ENCODE measurements at places on chromosomes 6 and 20.

DNA sequence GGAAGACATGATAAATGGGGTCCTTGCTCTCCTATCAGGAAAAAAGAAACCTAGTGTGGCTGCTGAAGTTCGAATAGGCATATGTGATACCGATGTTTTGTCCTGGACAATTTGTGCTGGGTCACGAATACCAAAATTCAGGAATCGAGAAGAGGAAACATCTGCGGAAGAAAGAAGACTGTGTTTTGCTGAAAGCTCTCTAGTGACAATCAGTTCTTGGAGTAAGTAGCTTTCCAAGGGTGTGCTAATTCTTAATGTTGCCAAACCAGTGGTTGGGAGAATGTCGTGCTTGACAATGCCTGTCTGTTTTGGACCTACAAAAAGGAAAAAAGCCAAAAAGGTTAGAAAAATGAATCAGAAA, 956.1 kb downstream of the PHF3 start:
- no peak for DNase-seq

GRCh38 chr20:14801591-14802325, 464.3 kb upstream of the FLRT3 start:
- no peak for DNase-seq

- no peak for DNase-seq
Observed at GRCh38 chr20:45949542-45950329, 15.3 kb downstream of the PCIF1 start.

- DNase-seq, result no peak
Observed at GRCh38 chr6:166864333-166864732, 92.0 kb downstream of the RNASET2 start.

DNA sequence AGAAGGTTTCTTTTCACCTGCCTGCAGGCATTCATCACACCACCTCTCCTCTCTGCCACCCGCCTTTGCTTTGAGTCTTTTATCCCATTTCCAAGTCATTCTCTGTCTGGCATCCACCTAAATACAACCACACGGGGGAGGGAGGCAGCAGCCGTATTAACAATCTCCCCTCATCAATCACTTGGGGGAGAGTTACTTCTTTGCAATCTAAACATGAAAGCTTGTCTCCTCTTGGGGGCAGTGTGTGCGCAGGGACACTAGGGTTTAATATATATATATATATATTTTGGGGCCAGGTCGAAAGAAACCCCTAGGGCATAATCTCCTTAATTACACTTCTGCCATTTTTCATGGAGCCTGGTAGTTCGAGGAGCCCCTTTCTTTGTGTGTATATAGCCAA, 214.5 kb downstream of the TSHZ2 start:
- DNase-seq, result no peak

DNA sequence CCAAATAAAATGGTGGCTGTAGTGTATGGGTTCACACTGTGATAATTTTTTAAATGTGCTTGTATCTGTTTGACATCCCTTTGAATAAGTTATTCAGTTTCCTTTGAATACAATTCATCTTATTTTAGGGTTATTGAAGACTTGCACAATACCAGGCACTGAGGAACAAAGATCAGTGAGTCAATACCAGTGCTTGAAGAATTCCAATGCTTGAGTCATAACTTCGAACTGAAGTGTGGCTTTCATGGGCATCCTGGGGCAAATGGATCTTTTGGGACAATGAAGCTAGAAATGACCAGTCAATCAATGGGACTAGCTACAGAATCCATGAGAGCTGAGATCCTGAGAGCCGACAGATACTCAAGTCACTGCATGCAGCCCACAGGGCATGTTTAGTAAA, 349.9 kb upstream of the FLRT3 start:
- no peak for DNase-seq

DNA sequence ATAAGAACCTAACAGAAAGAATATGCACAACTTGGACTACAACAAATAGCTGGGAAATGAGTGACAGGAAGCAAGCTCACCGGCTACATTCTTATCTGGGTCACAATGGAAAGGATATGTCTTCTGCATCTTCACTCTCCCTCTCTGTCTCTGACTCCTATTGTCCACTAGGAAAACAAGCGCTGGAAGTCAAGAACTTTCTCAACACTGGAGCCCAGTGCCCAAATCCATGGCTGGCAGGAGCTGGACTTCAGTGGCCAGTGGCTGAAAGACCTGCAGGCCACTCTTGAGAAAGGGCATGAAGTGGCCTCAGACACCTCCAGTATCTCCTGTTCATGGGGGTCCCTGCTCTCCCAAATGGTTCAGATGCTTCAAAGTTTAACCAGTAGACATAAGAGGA, 62.0 kb downstream of the FAM50B start:
- no peak for DNase-seq

GRCh38 chr6:157644043-157644810, 178.8 kb upstream of the SNX9 start:
- no peak for DNase-seq

DNA sequence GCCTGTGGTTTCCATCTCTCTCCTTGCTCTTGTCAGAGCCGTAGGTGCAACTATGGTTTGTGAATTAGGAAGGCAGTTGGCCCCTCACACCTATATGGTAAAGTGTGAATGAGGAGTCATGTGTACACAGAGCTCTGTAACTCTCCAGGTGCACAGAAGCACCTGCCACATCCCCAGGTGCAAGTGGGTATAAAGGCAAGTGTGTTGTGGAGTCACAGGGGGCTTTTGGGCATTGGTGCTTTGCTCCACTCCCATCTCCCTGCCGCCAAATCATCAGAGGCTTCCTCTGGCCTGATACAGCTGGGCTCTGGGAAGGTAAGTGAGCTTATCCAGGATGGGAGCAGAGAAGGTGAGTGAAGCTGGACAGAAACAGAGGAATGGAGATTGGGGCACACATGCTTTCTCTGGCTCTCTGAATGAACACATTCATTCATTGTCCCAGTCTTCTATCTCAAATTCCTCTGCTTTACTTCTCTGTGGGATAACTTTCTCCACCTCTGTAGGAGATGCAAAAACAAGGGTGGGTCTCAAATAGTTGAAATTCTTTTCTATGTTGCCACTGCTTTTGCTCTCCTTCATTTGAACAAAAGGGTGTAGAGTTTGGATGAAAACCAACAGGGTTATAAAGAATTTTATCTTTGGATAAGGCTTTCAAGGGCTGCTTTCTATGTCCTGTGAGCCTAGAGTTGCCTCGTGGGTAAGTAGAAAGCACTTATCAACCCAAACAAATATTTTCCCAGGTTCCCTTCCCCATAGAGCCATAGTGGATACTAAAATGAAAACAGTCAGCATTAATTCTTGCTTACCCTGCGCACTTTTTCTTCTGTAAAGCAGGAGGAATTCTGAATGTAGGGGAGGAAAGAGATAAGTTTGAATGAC, 45.0 kb upstream of the RIPOR2 start:
- no peak for DNase-seq

- no peak for DNase-seq
Observed at GRCh38 chr20:46176739-46177378, 58.7 kb downstream of the CD40 start.

DNA sequence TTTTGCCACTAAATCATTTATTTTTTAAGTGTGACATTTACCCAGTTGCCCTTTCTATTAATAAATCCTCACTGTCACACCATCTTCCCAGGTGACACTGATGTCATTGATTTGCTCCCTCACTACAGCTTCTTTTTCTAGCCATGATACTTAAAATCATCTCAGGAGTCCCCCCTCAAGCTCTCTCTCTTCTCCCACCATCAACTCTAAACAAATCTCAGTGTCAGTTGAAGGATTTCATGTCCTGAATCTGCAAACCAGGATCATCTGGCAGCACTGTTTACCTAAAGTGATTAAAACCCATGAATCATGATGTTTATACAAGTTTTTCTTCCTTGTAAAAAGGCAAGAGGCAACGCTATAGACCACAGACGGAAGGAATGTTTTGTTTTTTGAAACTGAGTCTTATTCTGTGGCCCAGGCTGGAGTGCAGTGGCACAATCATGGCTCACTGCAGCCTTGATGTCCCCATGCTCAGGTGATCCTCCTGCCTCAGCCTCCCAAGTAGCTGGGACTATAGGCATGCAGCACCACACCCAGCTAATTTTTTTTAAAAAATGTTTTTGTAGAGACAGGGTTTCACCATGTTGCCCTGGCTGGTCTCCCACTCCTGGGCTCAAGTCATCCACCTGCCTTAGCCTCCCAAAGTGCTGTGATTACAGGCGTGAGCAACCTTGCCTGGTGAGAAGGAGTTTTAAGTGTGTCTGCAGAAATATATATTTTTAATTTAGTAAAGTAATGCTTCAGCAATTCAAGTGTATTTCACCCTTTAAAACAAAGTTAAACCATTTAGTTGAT, 30.1 kb upstream of the SH3BGRL2 start:
- DNase-seq, result no peak

- DNase-seq, result no peak
Observed at GRCh38 chr6:6781172-6781872, 192.8 kb downstream of the LY86 start.

GRCh38 chr6:152532556-152533422, 104.4 kb downstream of the SYNE1 start:
- no peak for DNase-seq

- no peak for DNase-seq
Observed at GRCh38 chr6:4377603-4378002, 242.2 kb upstream of the ECI2 start.

- DNase-seq, result no peak
Observed at GRCh38 chr6:124770784-124771183, 191.5 kb upstream of the RNF217 start.

GRCh38 chr6:166411721-166412151, 29.0 kb upstream of the MPC1 start:
- DNase-seq, result no peak

DNA sequence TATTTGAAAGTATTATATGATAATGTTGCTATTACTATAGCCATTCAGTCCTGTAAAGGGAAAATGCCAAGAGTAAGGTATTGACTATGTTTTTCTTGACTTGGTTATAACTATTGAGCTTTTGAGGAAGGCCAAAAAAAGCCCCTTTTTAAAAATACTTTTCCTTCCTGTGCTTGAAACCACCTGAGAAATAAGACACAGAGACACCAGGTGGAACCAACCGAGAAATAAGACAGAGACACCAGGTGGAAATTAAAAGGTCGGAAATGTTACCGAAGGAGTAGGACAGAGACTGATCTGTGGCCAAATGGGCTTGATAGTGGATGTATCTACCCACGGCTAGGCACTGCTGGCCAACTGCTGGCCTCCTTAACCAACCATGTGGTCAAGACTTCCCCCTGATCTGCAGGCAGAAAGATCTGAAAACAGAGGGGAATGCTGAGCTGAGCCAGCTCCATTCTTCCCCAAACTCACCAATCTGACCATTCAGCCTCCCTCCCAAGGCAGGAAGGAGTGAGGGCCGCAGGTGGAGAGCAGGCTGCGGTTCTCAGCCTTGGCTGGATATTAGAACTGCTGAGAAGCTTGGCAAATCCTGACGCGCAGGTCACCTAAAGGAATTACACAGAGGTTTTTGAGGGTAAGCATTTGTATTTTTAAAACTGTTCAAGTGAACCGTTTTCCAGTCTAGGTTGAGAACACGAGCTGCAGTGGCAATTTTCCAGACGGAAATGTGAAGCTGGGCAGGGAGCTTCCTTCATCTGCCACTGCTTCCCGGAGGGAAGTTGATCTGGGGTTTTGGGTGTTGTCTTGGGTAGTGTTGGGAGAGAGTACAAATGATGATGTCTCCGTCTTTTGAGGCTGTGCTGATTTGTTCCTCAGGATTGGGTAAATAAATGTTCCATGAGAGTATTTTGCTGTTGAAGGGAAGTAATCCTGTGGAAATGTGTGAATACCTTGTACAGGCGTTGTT, 121.7 kb upstream of the EXOC2 start:
- no peak for DNase-seq

GRCh38 chr6:170107606-170108222, 183.2 kb downstream of the DLL1 start:
- no peak for DNase-seq

- no peak for DNase-seq
Observed at GRCh38 chr6:11702089-11702488, 76.5 kb downstream of the ADTRP start.

DNA sequence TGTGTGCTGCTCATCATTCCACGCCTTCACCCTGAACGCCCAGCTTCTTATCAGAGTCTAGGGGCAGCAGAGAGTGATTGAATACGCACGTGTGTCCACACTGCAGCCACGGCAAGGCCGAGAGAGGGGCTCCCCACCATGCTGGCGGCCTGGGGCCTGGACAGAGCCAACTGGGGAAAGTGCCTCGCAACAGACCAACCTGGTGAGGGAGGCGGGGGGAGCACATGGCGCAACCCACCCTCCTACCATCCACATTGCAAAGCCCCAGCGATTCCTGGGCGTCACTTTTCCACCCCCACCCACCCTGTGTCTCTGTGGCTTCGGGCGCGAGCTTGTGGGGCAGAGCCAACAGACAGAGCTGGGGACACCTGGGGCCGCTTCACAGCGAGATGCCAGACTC, 66.4 kb upstream of the DUSP22 start:
- DNase-seq, result no peak

DNA sequence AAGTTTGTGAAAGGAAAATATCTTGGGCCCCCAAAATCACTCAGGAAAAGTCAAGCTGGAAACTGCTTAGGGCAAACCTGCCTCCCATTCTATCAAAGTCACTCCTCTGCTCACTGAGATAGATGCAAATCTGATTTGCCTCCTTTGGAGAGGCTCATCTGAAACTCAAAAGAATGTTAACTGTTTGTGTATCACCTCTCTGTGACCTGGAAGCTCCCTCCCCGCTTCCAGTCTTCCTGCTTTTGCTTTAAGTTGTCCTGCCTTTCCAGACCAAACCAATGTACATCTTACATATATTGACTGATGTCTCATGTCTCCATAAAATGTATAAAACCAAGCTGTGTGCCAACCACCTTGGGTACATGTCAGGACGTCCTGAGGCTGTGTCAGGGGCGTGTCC, 331.4 kb upstream of the QKI start:
- no peak for DNase-seq

DNA sequence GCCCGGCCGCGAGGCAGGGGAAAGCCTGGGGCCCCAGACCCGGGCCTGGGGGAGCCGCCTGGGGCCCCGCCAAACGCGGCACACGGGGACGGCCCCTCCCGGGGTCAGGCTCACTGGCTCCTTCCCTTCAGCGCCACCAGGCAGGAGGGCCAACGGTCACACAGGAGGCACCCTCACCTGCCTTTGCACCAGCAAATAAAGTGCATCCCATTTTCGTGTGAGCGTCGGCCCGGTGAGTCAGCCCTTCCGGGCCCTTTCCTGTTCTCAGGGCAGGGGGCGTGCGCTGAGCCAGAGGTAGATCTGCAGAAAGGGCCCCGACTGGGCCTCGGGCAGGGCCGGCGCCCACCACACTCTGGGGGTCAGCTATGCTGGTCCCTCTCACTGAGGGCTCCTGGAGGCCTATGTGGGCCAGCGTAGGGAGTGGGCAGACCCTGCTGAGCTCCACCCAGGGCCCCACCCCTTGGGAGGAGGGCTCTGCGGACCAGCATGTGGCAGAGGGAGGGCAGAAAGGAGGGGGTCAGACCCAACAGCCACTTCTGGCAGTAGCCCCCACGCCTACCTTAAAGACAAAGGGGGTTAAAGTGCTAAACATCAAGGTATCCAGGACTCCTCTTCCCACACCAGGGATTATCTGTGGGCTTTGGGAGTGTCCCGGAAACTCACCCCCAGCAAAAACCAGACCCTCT, 931 bp upstream of the UCKL1 start:
- DNase-seq, result no peak
